ENCODE measurements at places on chromosomes 11 and 22.
A peak's percentile ranks its signal among the peaks of the same experiment; 100 is the strongest.

DNA sequence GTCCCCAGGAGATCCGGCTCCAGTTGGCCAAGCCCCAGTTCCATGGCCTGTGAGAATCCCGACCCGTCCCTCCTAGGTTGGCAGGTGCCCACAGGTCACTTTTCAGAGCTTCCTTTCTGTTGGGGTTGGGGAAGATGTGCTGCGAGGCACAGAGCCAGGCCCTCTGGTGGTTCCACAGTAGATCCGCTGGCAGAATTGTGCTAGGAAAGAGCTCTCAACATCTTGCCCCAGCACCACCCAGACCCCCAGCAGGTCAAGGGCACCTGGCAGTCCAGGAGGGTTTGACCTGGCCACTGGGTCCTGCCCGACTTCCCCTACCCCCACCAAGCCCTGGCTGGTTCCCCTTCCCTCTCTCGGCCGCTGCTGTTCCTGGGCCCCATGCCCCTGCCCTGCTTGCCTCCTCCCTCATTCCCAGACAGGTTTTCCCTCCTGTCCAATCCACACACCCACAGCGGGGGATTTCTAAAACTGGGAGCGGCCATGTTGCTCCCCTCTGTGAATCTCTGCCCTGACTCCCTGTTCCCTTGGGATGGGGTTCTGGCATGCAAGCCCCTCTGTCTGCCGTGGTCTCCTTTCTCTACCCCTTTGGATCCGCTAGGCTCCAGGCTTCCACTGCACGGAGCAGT is 26.2 kb upstream of the GCAT start:
- H3K4me3 ChIP-seq, result no peak overlapping the region
- H3K4me1 ChIP-seq, result no peaks in the 10 kb centered on the region
- H3K36me3 ChIP-seq, result no peaks in the 10 kb centered on the region
- no peak for DNase-seq

- no peaks in the 10 kb centered on the region for H3K27me3 ChIP-seq
- peaks cover 14% of the 10 kb centered on the region for H3K4me1 ChIP-seq
- H3K4me3 ChIP-seq, result peak overlapping the region; percentile 79
Observed at GRCh38 chr11:776561-777287, 563 bp downstream of the GATD1 start.

GRCh38 chr11:72815110-72815618 is 953 bp downstream of the ATG16L2 start:
- H3K27me3 ChIP-seq, result no peaks in the 10 kb centered on the region
- peak overlapping the region; percentile 98 for H3K27ac ChIP-seq
- peaks cover 50% of the 10 kb centered on the region for H3K36me3 ChIP-seq
- H3K4me3 ChIP-seq, result peak overlapping the region; percentile 99
- peaks cover 54% of the 10 kb centered on the region for H3K4me1 ChIP-seq
- DNase-seq, result no peak

DNA sequence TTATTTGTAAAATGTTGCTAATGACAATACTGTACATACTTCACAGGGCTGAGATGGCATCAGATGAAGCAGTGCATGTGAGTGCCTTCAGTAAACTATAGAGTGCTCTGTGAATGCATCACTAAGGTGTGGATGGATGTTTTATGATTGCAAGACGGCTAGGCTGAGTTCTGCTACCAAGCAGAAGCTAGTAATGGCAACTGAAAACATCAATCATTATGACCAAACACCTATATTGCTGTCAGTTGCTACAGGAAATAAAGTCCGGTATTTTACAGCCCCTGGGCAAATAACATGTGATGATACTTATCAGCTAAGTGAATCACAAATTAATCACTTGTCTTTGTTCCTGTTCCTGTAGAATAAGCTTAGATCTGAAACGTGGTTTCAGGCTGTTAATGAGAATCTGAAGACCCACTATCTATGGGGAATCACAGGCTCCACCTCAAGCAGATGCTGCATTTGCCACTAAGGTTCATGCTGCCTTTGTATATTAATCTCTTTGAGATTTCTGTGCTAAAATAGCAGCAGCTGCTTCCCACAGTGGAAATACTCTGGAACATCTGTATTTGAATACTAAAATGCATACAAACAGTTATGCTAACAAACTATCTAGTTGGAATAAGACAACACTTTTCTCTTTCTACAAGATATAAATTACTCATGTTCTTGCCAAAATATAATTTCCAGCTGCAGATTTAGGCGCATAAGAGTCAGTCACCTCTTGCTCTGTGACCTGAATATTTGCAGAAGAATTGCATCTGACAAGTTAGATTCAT is 254.0 kb upstream of the PITPNB start:
- DNase-seq, result no peak
- no peaks in the 10 kb centered on the region for H3K4me1 ChIP-seq
- no peaks in the 10 kb centered on the region for H3K27me3 ChIP-seq
- H3K36me3 ChIP-seq, result no peaks in the 10 kb centered on the region
- no peak overlapping the region for H3K4me3 ChIP-seq

- peaks cover 8% of the 10 kb centered on the region for H3K27me3 ChIP-seq
- no peaks in the 10 kb centered on the region for H3K36me3 ChIP-seq
- DNase-seq, result no peak
Observed at GRCh38 chr11:6862961-6863360, at the start of gene OR10A2. Gene OR10A2, plus strand, starts transcription at chr11:6863057. Its CDS starts 6,698 bp downstream, at chr11:6869755.

DNA sequence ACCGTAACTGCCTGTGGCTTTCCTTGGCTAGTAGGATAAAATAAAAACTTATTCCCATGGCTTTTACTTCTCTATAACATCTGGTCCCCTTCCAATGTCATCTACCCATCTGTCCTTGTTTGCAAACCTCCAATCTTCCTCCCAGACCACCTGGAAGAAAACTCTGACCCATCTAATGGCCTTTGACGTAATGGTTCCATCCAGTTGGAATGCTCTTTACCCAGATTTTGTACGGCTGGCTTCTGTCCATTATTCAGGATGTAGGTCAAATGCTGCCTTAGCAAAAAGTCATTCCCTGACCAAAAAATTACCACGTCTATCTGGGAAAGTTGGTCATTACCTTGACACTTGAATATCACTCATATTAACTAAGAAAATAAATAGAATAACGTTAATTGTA is 577.9 kb upstream of the ANO5 start:
- no peaks in the 10 kb centered on the region for H3K4me1 ChIP-seq
- H3K27ac ChIP-seq, result no peak overlapping the region

DNA sequence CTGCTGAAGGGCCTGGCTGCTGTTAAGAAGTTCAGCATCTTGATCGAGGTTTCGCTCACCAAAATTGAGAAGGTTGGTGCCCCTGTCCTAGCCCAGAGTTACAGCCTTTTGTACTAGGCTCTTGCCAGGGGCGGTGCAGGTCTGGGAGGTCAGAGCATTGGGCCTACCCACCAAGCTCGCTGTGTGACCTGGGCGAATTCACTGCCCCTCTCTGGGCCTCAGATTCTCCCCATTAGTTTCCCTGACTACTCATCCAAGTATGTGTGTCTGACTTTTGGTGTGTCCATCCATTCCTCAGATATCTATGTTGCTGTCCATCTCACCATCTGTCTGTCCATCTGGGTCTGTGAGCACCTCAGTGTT is 10.9 kb downstream of the USP35 start:
- peaks cover 39% of the 10 kb centered on the region for H3K4me1 ChIP-seq
- DNase-seq, result no peak
- no peak overlapping the region for H3K4me3 ChIP-seq
- no peaks in the 10 kb centered on the region for H3K27me3 ChIP-seq
- H3K27ac ChIP-seq, result no peak overlapping the region

DNA sequence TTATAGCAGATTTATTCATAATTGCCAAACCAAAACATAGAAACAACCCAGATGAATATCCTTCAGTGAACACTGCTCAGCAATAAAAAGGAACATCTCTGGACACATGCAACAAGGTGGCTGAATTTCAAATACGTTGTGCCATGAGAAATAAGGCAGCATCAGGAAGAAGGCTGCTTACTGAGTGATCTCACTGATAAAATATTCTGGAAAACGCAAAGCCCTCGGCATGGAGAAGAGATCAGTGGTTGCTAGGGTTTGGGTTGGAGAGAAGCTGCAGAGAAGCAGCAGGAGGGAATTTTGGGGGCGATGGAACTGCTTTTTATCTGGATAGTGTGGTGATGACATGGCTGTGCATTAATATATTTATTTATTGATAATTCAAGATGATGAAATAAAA is 11.0 kb upstream of the SHANK2 start:
- DNase-seq, result no peak
- H3K4me1 ChIP-seq, result no peaks in the 10 kb centered on the region
- no peaks in the 10 kb centered on the region for H3K36me3 ChIP-seq
- no peak overlapping the region for H3K27ac ChIP-seq

DNA sequence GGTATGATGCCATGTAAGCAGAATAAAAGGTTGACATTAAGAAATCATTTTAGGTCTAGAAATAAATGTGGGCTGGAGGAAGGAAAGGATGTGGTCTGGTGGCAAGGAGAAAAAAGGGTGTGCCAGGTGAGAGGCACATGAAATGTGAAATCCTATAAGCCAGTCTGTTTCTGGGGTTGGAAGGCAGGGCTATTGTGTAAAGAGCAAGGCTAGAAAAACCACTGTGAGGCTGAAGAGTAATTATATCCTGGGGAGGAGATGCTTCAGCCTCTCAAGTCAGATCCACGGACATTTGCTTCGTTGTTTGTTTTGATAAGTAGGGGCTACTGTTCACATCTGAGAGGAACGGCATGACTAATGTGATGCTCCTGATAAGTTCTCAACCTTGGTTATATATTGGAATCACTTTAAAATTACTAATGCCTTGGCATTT is 77.5 kb upstream of the CTSC start:
- H3K27me3 ChIP-seq, result no peaks in the 10 kb centered on the region
- peaks cover 5% of the 10 kb centered on the region for H3K36me3 ChIP-seq
- DNase-seq, result peak; percentile 34
- H3K4me3 ChIP-seq, result peak overlapping the region; percentile 12
- H3K27ac ChIP-seq, result peak overlapping the region; percentile 18

- peaks cover 33% of the 10 kb centered on the region for H3K4me1 ChIP-seq
- peak; percentile 16 for DNase-seq
- H3K27me3 ChIP-seq, result peaks cover 2% of the 10 kb centered on the region
- H3K4me3 ChIP-seq, result no peak overlapping the region
- H3K27ac ChIP-seq, result no peak overlapping the region
Observed at GRCh38 chr11:10653946-10654810, 39.4 kb downstream of the IRAG1 start.

DNA sequence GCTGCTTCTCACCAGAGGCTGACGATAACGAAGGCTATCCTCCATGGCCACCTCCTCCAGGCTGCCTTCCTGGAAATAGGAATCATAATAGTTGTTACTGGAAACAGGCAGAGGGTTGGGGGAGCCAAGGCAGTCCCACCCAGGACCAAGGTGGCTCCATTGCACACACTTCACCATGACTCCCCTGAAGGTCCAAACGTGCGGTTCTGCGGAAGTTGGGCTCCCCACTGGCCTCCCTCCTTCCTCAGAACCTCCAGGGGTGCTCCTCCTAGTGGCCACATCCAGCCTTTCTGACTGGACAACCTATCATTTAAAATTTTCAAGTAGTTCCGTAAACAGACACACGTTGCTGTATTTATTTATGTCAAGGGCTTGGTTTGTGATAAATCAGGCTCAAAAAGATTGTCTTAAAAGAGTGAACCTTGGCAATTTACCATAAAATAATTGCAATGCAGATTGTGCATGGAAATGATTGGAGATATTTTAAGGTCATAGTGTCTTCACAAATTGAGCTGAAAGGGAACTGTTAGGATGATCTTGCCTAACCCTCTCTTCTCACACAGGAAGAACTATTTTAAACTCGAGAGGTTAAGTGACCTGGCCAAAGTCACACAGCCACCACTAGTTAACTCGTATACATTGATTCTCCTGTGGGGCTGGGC is 1.4 kb upstream of the TCN2 start:
- peaks cover 56% of the 10 kb centered on the region for H3K4me1 ChIP-seq
- peak; percentile 32 for DNase-seq
- peak overlapping the region; percentile 10 for H3K27ac ChIP-seq

GRCh38 chr11:64621283-64622019 is 30.4 kb downstream of the SLC22A12 start:
- H3K27me3 ChIP-seq, result peaks cover 2% of the 10 kb centered on the region
- H3K4me3 ChIP-seq, result no peak overlapping the region
- peaks cover 7% of the 10 kb centered on the region for H3K4me1 ChIP-seq

GRCh38 chr22:30040499-30041260 is 39.6 kb upstream of the HORMAD2 start:
- peaks cover 8% of the 10 kb centered on the region for H3K4me1 ChIP-seq
- H3K36me3 ChIP-seq, result no peaks in the 10 kb centered on the region
- no peak overlapping the region for H3K27ac ChIP-seq
- H3K27me3 ChIP-seq, result no peaks in the 10 kb centered on the region
- DNase-seq, result no peak

- H3K36me3 ChIP-seq, result peaks cover 14% of the 10 kb centered on the region
- H3K4me1 ChIP-seq, result peaks cover 8% of the 10 kb centered on the region
- H3K27me3 ChIP-seq, result no peaks in the 10 kb centered on the region
- H3K4me3 ChIP-seq, result no peak overlapping the region
- DNase-seq, result no peak
- peak overlapping the region; percentile 13 for H3K27ac ChIP-seq
Observed at GRCh38 chr11:73399636-73400035, 23.4 kb downstream of the RELT start.

DNA sequence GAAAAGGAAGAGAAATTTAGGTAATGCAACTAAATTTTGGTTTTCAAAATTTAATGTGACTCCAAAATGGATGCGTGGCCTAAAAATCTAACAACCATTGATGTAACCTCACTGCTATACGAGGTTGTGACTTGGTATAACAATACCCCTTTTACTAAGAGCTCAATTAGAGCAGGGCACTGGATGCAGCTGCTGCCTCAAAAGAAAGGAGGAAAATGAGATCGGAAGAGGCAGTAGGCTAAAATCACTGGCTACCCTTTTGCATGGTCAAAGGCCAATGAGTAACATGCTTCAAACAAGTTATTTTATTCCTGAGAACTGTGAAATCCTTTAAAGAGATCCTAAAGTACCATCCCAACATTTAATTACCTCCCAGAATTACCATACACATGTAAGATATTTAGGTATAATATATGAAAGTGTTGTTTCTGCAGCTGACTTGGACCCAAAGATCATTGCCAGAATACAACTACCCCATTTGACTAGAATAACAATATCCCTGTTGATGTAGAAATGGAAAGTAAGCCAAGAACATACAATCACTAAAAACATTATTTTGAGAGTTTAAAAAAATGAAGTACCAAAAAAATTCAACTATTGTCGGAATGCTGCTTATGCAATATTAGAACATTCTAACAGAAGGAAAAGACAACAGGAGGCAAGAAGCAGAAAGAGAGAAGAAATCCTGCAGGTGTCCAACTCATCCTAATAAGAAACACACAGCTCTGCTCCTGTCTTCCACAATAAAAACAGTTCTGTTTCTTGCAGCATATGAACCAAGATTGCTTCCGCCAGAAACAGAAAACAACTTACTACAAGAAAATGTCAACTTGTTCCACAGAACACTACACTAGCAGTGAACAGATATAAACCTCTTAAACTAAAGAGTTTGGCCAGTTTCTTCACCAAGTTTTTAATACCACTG is 15.0 kb downstream of the SIK3 start:
- no peaks in the 10 kb centered on the region for H3K27me3 ChIP-seq
- no peak overlapping the region for H3K4me3 ChIP-seq
- peaks cover 28% of the 10 kb centered on the region for H3K4me1 ChIP-seq
- H3K36me3 ChIP-seq, result peaks cover 5% of the 10 kb centered on the region

DNA sequence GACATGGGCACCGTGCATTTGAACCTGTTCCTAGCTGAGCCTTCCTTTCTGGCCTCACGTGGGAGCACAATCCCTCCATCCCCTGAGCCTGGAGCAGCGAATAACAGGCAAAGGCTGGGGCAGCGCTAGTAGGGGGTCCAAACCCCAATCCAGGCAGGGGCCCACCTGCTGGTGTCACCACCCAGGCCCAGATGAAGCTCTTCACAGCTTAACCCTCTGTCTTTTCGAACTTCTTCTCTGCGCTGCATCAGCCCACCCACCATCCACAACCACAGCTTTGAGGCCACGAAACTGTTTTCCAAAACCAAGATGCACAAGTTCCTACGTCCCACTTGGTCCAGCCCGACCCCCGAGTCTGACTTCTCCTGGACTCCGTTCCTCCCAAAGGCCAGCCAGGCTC is 11.5 kb downstream of the KCNC1 start:
- no peaks in the 10 kb centered on the region for H3K36me3 ChIP-seq
- H3K27me3 ChIP-seq, result peaks cover 4% of the 10 kb centered on the region
- no peak overlapping the region for H3K27ac ChIP-seq
- H3K4me3 ChIP-seq, result no peak overlapping the region
- no peak for DNase-seq

All from activated T-helper 1 cell treated with anti-CD3 and anti-CD28 coated beads, Interleukin-12 subunit alpha, Interleukin-12 subunit beta, Interleukin-2, Interleukin-4 antibody, amounts not matched to agents 30 ng/mL and 10 ng/mL and 1 ng/mL, durations not matched to agents 14 hours and 24 hours and 36 hours (primary cell).